ENCODE measurements at places on chromosomes 3 and 15.

DNA sequence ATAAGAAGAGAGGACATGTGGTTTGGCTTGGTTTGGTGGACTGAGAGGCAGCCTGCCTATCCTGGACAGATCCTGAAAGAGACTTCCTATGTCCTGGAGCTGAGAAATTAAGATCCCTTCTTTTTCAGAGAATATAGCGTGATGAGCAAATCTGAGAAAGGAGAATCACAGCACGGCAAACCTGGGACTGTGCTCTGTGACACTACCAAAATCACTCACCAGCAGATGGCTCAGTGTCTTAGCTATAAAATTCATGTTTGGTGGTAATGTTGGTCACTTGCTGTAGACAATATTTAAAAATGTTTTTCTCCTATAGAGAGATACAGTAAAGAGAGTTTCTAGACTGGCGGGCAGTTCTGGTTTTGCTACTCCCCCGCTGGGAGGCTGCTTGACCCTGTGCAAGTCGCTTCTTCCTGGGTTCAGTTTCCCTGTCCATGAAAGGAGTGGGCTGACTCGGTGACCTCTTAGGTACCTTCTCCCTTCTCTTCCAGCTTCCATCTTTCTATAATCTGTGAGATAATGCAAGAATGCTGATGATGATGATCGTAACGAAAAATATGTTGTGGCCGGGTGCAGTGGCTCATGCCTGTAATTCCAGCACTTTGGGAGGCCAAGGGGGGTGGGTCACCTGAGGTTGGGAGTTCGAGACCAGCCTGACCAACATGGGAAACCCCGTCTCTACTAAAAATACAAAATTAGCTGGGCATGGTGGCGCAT is 7.6 kb upstream of the HES1 start:
- no peak for DNase-seq

- no peak for DNase-seq
Observed at GRCh38 chr15:57680021-57680420, 26.5 kb upstream of the POLR2M start.

- DNase-seq, result no peak
Observed at GRCh38 chr15:46344915-46345314, 710.1 kb downstream of the SQOR start.

DNA sequence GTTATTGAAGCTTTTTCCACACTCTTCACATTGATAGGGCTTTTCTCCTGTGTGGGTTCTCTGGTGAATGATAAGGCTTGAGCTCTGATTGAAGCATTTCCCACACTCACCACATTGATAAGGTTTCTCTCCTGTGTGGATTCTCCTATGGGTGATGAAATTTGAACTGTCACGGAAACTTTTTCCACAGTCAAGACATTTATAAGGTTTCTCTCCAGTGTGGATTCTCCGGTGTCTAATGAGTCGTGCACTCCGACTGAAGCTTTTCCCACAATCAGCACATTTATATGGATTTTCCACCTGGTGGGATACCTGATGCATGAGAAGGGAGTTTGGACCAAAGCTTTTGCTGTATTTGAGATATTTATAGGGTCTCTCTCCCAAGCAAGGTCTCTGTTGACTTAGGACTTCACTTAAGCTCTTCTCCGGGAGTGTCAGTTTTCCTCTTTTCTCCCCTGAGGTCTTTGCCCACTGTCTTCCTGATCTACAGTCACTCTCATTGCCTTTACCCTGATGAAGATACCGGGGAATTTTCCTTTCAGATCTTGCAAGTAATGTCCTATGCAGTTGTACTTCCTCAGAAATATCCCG is 9.4 kb downstream of the ZSCAN29 start:
- no peak for DNase-seq

DNA sequence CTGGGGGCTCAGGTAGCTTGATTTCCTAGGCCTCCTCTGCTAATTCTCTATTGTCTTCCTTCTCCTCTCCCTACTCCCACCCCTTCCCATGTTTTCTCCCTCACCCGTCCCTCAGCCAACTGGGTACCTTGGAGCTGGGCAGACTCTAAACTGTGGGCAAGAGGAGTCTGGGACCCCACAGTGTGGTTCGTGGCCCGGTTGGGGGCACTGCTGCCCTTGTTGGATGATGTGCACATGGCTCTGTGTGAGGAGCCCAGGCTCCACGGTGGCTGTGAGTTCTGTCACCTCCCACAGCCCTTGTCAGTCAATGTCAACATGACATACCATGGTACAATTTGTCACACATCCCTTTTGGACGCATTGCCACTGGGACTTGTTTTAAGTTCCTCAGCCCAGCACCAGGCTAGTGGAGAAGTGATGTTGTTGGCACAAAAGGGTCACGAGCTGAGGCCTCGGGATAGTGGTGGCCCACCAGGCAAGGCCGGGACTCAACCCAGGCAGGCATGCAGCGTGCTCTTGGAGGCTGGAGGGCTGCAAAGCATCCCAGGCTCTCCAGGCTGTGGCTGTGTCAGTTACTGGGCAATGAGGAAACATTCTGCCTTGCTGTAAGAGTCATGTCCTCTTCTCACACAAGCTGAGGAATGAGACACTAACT is 142.3 kb downstream of the TLE3 start:
- DNase-seq, result no peak

DNA sequence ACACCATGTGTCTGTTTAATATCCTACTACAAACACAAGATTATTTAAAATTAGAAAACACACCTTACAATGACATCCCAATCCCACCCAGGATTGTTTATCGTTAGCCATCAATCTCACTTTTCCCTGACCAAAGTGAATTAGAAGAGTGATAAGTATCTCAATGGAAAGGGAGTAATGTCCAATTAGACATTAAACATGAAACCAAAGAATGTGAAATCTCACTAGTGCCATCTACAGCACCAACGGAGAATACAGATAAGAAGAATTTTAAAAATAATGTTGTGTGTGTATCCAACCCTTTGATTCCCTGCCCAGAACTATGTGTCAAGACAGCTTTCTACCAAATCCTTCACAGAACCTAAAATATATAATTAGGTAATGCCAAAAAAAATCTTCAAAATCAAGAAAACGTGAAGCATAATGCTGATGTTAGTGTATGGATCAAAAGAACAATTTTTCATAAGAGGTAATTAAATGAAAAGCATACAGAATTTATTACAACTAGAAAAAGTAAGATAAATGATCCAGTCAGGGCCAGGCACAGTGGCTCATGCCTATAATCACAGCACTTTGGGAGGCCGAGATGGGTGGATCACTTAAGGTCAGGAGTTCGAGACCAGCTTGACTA is 64.2 kb downstream of the SCAPER start:
- no peak for DNase-seq

DNA sequence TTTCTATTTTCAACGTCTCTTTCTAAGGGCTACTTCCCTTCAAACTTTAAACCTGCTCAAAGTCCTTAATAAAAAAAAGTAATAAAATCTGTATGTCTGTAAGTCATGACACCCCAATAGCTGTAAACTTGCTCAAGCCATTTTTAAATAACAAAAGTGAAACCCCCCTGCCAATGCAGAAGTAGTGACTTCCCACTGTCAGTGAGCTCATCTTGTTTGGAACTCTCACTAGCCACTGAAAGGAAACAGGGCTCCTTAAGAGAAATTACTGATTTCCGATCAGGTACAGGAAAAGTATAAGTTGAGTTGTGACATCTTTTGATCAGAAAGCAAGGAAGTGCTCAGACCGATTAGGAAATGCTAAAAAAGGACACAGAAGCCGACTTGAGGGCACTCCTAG is 27.6 kb upstream of the GPR171 start:
- DNase-seq, result no peak

- DNase-seq, result no peak
Observed at GRCh38 chr3:109045271-109046040, 72.5 kb downstream of the MORC1 start.
